Fibroblast of skin of back (primary cell): ENCODE measurements at places on chromosomes 11 and 22.

GRCh38 chr11:33654594-33654993 lies 46.0 kb downstream of the C11orf91 start:
- DNase-seq, result no peak

DNA sequence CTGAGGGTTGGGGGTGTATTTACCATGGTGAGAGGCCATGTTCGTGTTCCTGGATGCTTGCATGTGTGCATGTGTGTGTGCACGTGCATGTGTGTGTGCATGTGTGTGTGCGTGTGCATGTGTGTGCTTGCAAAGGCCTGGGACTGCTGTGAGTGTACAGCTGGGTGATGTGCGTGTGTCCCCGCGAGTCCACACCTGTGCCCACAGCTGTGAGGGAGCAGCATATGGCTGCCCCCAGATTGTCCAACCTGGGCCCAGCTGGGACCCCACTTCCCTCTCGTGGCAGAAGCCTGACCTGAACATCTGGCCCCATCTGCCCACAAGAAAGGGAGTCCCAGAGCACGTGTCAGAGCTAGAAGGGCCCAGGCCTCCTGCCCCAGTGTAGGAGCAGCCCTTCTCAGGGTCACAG lies 8.4 kb upstream of the CD248 start:
- no peak for DNase-seq

DNA sequence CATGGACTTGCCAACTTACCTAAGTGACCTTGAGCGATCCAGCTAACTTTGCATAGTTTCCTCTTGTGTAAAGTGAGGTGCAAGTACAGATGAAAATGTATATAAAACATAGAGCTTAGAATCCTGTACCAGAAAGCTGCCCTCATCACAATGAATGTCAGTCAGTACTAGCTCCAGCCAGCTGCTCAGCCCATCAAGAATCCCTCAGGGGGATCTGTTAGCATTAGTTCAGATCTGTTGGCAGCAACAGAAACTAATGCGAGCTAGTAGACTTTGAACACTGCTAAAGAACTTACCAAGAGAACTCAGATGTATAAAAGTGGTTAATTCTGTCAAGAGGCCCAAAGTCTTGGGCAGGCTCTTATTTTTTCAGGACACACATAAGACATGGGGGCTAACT lies 6.3 kb upstream of the C11orf91 start:
- no peak for DNase-seq

- no peak for DNase-seq
Measured at GRCh38 chr11:69639831-69640230, 1.1 kb upstream of the CCND1 start.

GRCh38 chr11:62205441-62205840 lies 3.0 kb upstream of the SCGB2A1 start:
- no peak for DNase-seq

- DNase-seq, result peak; percentile 53
Measured at GRCh38 chr22:44574057-44574639, 76.1 kb upstream of the RTL6 start.

DNA sequence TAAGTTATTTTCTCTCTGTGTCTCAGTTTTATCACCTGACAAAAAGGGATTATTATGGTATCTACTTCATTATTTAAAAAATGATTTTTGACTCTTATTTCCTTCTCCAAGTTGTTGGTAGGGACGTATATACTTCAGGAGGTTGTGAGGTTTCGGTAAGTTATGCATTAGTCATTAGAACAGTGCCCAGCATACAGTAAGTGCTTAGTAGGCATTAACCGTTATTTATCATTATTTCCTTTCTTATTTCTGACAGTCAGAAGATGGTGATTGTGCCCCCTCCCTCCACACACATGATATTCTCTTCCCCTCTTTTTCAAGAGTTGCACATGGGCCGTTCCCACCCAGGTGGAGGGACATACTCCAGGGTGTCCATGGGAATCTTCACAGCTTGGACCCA lies 36.1 kb downstream of the SLCO2B1 start:
- DNase-seq, result no peak

- no peak for DNase-seq
Measured at GRCh38 chr11:105458071-105458470, 151.8 kb upstream of the GRIA4 start.

DNA sequence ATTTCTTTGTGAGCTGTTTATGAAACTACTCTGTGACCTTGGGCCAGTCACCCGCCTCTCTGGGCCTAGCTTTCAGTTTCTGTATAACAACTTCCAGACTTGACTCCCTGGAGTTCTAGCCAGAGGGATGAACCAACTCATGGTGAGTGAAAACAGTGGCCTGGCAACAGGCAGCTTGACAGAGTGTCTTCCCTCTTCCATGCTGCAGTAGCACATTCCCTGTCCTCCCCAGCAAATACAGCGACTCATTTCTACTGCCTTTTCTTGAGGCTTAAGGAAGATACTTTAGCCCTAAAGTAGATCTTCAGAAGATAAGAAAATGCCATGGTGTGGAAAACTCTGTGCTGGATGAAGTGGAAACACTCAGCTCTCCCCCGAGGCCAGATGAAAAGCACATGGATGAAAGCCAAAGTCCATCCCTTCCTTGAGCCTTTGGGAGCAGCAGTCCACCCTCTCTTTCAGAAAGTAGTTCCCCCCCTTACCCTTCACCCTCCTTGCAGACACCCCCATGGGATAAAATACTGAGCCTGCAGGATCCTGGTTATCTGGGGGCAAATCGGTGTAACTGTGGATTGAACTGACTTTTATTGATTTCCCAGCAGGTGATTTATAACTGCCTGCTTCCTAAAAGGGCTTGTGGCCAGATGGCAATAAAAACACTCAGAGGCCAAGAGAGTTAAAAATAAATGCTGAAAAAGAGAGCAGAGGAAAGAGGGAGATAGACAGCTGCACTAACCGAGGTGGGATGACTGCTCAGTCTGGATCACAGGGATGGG lies 24.1 kb downstream of the IRAG1 start:
- DNase-seq, result peak; percentile 87

DNA sequence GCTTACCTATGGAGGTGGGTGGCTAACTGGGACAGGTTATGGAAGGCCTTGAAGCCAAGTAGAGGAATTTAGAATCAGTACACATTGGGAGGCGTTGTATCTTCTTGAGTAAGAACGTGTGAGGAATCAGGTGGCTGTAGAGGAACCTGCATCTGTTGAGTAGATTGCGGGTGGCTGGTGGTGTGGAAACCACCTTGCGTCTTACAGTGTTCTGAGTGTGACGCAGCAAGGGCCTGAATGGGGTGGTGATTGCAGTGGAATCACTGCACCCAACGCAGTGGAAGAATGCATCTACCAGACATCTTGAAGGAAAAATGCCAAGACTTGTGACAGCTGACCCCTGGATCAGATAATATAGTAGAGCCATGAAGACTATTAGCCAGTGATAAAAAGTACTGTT lies 110.8 kb upstream of the NNMT start:
- DNase-seq, result no peak

- no peak for DNase-seq
Measured at GRCh38 chr11:128909438-128910125, 18.4 kb downstream of the KCNJ5 start.

GRCh38 chr11:35040221-35040942 lies 98.6 kb upstream of the CD44 start:
- DNase-seq, result peak; percentile 87

GRCh38 chr11:117259417-117259816 lies 26.9 kb downstream of the RNF214 start:
- DNase-seq, result peak; percentile 84

GRCh38 chr11:80457823-80458222 lies 1017.0 kb upstream of the TENM4 start:
- DNase-seq, result no peak

DNA sequence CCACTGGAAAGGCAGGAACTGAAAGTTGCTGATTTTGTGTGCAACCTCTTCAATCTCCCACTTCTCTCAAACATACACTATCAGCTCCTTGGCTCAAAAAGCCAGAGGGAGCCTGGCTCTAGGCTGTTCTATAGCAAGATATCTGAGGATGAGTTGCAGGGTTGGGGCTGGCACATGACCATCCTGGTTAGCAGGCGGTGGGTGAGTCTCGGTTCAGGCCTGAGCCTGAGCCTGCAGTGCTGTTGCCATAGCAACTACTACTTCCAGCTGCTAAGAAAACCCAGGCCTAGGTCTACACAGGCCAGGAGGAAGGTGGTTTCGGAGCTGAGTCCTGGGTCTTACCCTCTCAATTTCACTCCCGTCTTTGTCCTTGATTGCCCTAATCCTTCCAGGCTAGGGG lies 39.0 kb downstream of the CWC15 start:
- peak; percentile 56 for DNase-seq

GRCh38 chr11:1034001-1034400 lies 2.5 kb downstream of the MUC6 start:
- no peak for DNase-seq

GRCh38 chr22:20230777-20231420 lies 37.2 kb downstream of the RTN4R start:
- no peak for DNase-seq

DNA sequence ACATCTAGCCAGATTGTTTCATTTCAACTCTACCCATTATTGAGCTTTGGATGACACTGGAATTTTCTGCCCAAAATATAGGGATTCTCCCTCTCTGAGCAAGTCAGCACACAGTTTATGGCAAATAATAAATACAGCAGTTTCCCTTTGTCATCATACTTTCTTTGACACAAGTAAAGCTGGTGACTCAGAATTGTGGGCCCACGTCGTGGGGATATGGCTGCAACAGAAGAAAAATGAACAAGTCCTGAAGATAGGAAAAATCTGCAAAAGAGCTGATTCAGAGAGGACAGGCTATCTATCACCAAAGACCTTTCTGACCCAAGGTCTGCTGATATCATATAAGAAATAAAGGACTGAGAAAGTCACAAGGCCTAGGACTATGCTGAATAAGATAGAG lies 236.3 kb upstream of the ZC3H12C start:
- no peak for DNase-seq

DNA sequence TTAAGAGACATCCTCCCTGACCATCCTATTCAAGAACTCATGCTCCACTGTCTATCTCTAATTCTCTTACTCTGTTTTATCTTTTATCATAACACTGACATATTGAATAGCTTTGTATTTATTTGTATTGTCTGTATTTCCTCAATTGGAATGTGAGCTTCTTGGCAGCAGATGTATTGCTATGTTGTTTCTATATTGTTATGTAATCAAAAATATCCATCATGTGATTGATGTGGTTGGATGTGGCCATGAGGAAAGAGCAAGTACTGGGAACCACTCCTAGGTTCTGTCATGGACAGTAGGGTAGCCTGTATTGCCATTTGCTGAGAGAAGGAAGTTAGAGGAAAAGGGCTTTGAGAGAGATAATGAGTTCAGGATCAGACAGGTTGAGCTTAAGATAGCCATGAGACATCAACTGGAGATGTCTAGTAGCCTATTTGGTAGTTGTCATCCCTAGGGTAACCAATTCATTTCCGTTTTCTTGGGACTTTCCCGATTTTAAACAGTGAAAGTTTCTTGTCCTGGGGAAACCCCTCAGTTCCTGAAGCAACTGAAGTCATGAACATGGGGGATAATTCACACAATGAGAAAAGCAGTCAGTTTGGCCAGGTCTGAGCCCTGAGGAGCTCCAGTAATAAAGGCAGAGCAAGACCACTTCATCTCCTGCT lies 404.5 kb downstream of the INSC start:
- no peak for DNase-seq

DNA sequence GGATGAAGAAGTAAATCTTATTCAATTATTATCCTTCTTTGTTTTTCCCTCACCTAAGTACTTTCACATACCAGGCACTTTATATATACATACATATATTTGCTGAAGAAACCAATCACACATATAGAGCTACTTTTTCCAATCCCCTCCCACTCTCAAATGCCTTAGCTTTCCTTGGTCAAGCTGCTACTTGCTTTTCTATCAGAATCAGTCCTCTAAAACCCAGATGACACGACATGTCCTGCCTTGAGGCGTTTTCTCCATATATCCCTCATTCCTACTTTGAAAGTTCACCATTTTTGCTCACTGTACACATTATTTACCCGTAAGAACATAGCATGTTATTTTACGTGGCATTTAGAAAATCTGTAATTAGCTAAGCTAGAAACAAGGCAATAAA lies 5.4 kb downstream of the RAB38 start:
- DNase-seq, result no peak

DNA sequence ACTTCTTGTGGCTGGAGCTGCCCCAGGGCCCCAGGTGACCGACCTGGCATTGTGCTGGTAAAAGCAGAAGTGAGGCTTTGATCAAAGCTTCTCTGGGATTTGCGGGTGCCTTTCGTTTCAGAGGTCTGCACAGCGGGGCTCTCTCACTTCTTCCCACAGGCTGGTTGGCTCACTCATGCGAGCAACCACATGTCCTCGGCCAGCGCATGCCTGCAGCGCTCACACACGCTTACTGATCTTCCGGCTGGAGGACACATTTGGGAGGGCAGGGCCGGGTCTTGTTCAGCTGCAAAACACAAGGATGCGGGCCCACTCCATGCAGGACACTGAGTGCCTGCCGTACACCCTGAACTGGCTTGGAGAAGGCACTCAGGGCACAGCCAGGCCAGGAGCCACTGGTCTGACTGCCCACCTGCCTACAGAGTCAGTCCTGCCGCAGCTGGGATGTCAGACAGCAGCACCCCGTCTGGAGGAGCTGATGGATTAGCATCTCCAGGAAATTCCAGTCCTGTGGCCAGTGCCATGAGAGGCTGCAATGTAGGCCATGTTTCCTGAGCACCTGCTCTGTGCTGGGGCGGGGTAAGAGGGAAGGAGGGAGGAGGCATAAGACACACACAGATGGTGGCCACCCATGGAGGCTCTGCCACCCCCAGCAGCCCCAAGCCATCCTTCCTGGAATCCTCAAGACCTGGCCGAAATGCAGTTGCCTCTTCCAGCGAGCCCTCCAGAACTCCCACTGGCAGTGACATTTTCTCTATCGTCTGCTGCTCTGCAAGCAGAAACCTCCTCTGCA lies 1383.2 kb downstream of the BRD1 start:
- DNase-seq, result peak; percentile 58

DNA sequence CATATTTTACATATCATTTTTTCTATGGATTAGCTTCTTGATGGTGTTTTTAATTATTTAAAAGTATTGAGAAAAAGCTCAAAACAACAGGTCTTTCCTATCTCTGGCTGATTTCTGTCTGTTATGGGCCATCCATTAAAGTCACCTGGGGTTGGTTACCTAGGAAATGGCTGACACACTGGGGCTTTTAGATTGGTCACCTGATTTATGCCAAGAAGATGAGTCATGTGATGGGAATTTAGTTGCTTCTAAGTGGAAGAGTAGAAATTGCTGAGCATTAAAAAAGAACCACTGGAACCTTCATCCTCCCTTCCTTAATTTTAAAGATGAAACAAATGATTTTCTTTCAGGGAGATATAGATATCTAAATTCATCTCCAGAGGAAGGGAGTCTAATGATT lies 48.8 kb upstream of the LARGE1 start:
- DNase-seq, result peak; percentile 6

- DNase-seq, result no peak
Measured at GRCh38 chr11:612201-612960, 3.4 kb downstream of the IRF7 start.

DNA sequence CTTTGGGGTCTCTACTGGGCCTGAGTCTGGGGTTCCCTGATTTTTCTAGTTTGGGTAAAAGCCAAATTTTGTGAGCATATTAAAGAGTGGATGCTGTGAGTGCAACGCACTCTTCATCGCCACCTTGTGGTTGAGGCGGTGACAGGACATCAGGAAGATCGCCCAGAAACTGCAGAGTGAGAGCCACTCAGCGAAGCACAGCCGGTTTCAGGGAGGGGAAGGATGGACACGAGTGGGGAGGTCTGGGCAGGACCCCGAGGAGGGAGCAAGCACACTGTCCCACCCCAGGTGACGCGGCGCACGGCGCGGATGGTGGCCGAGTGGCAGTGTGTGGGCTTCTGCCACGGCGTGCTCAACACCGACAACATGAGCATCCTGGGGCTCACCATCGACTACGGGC lies 9.1 kb downstream of the SELENOO start:
- DNase-seq, result peak; percentile 59
